CD4-positive, alpha-beta T cell treated with Interleukin-17A for 4 hours (primary cell): ENCODE measurements at places on chromosomes 3 and 15.

DNA sequence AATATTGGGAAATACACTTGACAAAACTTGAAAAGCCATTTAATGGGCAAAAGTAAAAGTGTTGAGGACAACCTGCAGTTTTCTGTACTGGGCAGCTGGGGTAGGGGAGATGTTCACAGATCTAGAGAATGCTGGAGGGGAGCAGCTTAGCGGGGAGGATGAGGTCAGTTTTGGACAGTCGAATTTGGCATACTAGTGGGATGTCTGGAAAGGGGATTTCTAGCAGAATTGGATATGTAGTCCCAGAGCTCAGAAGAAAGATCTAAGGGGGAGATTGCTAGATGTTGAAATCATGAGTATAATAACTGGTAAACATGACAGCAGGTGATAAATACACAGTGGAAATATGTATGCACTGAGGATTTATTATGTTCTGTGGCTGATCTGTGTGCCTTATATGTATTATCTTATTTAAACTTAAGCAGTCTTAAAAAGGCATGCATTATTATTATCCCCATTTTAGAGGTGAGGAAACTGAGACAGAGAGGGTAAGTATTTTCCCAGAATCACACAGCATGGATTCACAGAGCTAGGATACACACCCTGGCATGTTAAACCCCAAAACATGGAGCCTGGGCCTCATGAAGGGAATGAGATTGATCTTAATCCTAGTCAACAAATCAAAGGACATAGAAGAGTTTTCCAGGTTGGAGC lies 42.7 kb downstream of the TLNRD1 start:
- no peak for DNase-seq

GRCh38 chr3:37387462-37387861 lies 213.1 kb upstream of the LRRFIP2 start:
- DNase-seq = no peak

- no peak for DNase-seq
Measured at GRCh38 chr3:175272392-175272791, 413.3 kb downstream of the NAALADL2 start.

- no peak for DNase-seq
Measured at GRCh38 chr15:97401195-97401594, 559.3 kb upstream of the ARRDC4 start.

DNA sequence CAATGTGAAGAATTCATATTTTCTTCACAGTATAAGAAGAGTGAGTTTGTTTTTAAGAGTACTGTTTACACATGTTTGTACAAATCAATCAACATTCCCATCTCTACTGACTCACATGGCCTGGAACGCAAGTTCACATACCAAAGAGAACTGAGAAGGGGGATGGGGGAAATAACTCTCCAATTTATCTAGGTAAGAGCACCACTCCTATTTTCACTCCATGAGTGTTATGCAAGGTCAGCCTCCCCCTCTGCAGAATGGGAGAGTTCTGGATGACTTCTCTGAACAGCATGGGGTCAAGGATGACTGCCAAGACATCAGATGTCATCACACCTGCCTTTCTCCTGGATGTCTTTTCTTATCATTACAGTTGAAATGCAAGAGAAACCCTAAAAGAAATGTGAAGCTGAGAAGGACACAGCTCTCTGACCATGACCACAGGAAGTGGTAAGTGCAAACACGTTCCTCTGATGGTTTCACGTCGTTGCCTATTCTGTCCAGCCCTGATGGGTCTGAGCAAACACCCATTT lies 95.2 kb downstream of the SEMA6D start:
- DNase-seq = no peak

DNA sequence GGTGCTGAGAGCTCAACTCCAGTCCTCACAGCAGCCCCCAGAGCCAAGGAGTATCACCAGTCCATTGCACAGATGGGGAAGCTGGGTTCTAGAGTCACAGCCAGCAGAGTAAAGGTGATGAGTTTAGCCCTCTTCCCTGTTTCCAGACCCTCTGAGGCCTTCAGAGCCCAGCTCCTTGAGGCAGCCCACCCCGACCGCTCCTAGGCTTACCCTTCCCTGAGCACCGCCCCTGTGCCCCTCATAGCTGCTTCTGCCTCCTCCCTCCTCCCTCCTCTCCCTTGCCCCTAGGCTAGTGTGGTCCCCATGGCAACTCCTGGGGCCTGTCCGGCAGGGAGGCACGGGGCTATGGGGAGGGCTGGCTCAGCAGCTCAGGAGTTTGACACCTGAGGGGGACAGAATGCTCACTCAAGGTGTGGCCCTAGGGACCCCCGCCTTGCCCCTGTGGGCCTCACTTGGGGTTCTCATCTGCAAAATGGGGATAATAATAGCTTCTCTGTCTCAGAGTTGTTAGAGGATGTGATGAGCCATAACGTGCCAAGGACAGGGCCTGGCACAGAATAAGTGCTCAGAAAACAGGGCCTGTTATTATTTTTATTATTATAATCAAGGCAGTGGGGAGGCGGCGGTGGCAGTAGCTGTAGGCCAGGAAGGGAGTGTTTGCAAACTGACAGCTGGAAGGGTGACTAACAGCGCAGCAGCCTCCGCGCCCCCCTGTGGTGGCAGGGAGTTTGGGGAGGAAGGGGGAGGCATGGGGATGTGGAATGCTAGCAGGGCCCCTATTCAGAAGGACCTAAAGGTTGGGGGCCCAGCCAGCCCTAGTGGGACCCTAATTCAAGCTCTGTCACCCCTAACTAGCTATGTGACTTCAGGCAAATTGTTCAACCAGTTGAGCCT lies 11.5 kb downstream of the CSK start:
- DNase-seq = peak; percentile 87

DNA sequence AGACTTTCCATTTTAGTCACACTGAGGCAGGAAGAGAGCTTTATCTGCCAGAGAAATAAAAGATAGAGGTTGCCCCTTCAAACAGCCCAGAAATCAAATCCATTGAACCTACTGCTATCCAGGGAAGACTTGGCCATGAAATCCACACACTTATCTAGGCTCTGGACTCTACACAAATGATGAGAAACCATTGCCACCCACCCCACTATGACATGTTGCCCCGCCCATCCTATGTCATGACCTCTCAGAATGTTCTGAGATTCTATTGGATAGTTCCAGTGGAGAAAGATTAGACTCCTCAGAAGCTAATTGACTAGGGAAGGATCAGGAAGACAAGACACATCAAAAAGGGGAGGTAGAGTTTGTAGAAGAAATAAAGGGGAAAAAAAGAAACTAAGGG lies at the start of gene TMCO5A:
Gene TMCO5A, plus strand, starts transcription at position 301 of the 400 bp plus-strand sequence. CDS start 1,684 bp downstream, outside the sequence.
- no peak for DNase-seq

DNA sequence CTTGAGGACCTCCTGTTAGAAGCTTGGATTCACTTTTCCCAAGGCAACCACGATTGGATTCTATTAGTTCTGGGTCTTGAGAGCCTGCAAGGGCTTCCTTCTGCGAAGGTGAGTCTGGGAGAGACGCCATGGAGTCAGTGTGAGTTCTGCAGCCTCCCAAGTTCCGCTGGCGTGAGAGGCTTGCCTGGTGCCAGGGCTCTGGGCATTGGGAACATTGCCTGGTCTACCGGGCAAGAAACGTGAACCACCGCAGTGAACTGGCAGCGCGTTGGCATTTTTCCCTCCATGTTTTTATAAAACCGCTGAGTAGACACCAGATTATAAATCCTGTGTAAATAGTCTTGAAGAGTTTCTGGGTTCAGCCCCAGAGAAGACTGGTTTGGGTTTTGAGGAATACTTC lies 160.9 kb downstream of the IGF1R start:
- no peak for DNase-seq

DNA sequence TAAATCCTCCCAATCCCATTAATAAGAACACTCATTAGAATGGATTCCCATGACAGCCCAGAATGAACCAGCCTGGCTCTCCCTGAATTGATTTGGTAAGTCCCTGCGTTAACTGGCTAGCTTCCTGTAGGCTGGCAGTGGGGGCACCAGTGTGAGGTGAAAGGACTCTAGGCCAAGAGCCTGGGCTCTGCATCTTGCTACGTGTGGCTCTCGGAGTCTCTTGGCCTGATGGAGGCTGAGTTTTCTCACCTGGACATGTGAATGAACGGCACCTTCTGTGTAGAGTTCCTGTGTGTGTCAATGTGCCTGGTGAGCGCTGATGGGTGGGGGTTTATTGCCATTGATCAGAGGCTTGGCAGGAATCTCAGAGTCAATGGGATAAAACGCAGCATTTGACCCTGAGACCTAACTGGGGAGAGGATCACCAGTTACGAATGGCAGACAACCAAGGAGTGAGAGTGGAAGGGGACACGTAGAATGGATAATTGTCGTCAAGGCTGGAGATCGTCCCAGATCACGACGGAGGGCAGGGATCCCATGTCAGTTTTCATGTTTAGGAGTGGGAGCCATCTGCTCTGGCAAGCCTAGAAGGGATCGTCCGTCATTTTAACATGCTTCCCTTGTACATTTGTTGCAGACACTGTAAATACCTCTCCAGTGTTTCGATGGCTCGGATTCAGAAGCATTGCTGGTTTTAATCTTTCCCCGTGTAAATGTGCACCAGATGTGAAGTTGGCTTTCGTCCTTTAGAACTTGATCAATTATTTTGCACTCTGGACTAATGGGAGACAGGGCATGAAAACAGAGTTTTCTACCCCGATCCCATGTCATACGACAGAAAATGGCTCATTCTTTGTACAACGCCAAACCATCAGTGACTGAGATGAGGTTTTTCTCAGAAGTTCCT lies 9.0 kb upstream of the KLF13 start:
- DNase-seq = no peak

DNA sequence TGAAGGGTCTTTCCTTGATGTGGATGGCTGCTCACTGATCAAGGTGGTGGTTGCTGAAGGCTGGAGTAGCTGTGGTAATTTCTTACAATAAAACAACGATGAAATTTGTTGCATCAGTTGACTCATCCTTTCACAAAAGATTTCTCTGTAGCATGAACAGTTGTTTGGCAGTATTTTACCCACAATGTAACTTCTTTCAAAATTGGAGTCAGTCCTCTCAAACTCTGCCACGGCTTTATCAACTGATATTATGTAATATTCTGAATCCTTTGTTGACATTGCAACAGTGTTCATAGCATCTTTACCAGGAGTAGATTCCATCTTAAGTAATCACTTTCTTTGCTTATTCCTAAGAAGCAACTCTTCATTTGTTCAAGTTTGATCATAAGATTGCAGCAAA lies 252.6 kb downstream of the UBE2E2 start:
- DNase-seq = no peak

GRCh38 chr15:40238532-40239403 lies at the start of gene PAK6:
PAK6 (plus strand) TSS chr15:40239063; CDS start chr15:40264786, 25,723 bp downstream.
- peak; percentile 13 for DNase-seq

DNA sequence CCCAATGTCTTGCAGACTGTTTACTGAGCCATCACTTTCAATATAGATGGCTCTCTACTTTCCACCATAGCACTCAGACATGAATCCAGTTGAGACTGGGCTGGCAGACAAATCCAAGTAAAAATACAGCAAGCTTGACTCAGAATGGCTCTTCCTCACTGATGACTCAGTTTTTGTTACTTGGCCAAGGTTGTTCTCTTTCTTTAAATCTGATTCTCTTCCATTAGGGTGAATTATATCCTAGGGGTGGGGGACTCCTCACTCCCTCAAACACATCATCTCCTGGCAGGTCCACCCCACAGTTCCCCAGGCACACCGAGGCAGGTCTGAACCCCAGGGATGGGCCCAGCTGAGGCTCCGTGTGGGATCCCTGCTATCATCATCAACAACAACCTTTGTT lies 157.9 kb downstream of the MEX3B start:
- DNase-seq = no peak

DNA sequence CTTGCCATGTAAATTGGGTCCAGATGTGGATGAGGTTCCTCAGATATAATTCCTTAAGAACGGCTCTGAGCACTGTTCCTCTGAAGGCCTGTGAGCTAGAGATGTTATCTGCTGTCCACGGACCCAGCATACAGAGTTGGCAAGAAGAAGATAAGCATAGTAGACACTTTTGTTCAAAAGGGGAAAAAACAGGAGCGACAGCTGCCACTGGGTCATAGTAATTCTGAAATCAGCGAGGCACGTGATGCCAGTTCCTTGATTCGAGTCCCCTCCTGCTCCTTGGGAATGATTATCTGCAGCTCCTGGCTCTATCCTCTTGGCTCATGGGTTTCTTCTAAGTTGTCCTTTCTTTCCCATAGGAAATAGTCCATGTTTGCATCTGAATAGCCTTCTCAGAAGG lies 2.5 kb upstream of the RAB7A start:
- no peak for DNase-seq

DNA sequence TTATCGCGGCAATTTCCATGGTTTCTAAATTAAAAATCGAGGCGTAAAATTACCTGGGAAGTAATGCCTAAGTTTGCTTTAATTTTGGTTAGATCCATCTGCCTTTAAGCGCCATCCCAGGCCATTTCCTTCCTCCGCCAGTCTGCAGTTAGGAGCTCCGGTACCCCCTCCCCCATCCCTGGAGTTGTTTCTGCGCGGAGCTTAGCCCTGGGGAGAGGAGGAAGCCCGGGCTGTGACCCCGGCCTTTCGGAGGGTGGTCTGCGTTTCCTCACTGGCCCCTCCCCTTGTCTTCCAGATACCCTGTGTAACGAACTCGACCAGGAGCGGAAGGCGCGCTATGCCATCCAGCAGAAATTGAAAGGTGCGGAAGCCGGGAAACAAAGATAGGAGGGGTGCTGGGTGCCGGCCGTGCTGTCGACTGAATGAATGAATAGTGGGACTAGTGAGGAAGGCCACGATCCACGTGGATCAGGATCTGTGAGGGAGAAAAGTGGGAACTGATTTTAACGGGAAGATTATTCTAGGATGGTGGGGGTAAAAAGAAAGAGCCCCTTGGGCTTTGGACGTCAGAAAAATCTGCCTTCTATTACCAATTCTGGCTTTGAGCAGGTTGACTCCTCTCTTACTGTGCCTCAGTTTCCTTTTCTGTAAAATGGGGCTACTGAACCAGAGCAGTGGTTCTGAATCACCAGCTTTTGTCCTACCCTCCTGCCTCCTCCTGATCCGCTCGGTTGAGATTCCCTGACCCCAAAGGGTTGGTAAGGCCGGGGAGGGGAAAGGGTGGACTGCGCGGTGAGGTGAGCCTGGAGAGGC lies 6.7 kb downstream of the RNU6-1 start:
- no peak for DNase-seq

DNA sequence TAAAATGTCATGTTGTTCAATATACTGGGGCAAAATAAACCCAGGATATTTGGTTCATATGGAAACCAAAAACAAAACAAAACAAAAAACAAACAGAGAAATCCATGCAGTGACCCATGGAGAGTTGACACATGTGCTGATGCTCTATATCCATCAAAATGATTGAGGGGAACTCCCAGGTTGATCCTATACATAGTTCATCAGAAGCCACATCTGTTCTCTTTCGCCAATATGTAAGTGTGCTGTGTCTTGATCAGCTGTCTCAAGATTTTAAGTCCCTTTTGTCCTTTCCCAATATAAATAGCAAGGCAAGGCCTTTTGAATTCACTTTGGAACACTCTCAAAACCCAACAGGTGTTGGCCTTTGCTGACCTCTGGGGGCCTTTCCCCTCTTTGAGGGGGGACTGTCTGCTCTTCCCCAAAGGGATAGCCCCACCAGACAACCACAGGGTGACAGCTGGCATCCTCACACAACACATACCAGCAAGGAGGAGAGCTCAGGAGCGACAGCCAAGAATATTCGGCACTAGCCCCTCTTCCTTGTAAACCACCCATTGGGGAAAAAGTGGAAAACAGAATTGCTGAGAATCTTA lies 209.4 kb upstream of the CD96 start:
- DNase-seq = no peak

- DNase-seq = no peak
Measured at GRCh38 chr3:111999484-112000324, 982 bp downstream of the TAGLN3 start.
